ENCODE measurements at places on chromosomes 6 and 20. TPM values are rescaled to one million over a fixed set of nuclear protein-coding genes. Genes with fewer than 3 reads are reported as not detected.

DNA sequence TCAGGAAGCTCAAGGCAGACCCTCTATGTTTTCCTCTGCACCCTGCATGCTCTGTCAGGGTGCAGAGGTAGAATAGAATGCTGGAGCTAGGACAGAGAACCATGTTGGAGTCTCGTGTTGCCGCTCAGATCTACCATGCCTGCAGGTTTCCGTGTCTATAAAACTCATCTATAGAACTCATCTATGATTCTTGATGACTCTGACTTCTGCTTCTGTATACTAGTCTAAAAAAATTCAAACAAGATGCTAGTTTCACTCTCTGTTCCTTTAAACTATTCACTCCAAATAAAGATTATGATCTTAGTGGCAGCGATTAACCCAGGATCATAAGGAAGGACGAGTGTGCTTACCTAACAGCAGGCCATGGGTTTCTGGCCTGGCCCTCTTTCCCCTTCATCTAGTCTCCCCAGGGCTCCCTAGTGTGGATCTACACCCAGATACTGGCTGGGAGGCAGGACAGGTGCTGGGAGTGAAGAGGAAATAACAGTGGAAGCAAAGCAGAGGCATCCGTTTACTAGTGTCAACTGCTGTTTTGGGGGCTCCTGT lies 162.7 kb upstream of the SUPT3H start:
- DNase-seq, result no peak

DNA sequence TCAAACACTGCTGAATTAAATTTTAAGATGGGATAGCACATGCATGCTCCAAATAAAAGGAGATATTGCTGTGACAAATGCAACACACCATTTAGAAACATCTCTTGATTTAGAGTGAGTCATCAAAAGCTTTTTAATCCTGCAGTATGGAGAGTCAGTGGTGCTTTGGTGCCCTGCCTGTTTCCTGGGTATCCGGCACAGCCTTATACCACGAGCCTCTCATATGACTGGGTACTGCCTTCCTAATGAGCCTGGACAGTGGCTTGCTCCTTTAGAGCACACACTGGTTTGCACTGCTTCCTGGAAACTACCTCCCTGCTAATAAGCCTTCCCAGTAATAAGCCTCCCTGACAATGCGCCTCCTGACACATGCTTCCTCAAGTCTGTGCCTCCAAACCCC lies 65.3 kb upstream of the KCNK16 start:
- no peak for DNase-seq

DNA sequence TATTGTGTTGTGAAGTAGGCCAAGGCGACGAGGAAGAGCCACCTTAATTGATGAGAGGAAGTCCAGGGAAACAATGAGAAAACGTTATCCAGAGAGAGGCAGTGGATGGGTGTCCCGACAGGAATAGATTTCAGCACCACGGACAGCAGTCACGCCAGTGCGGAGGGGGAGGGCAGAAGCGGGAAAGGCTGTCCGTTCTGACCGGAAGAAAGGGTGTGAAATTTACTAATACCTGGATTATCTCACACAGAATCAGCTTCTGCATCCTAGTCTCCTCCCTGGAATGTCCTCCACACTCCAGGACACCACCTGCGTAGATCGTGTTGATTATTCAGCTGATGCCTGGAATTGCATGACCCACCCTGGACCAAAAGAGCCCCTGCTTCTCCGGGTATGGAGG lies 7.4 kb upstream of the BPIFA3 start:
- peak; percentile 18 for DNase-seq

DNA sequence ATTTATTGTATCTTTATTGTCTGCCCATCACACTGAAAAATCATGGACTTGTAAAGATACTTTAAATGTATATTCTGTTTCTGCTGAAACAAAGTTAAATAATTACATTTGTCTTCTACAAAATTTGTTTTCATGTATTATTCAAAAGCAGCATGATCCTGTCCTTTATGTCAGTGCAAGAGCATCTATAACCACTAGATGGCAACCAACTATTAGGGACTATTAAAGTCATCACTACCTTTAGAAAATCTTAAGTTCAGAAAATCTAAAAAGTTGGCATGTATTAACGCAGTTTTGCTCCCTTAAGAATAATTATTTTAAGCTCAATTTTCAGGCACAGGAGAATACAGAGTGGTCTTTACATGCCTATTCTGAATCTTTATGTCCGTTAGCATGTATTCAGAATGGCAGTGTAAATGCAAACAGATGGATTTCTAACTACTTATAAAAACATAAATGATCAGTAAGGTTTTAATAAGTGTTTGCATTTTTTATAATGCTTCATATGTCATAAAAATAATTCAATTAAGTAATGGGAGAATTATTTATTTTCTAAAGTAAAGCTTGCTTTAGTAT lies 17.8 kb downstream of the TMEM30A start:
- no peak for DNase-seq

GRCh38 chr20:5871459-5872410 lies 78.6 kb downstream of the TRMT6 start:
- DNase-seq, result no peak

DNA sequence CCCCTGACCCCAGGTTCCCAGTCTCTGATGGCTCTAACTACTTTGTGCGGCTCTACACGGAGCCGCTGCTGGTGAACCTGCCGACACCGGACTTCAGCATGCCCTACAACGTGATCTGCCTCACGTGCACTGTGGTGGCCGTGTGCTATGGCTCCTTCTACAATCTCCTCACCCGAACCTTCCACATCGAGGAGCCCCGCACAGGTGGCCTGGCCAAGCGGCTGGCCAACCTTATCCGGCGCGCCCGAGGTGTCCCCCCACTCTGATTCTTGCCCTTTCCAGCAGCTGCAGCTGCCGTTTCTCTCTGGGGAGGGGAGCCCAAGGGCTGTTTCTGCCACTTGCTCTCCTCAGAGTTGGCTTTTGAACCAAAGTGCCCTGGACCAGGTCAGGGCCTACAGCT lies 9.6 kb downstream of the PIGT start:
- DNase-seq, result no peak

DNA sequence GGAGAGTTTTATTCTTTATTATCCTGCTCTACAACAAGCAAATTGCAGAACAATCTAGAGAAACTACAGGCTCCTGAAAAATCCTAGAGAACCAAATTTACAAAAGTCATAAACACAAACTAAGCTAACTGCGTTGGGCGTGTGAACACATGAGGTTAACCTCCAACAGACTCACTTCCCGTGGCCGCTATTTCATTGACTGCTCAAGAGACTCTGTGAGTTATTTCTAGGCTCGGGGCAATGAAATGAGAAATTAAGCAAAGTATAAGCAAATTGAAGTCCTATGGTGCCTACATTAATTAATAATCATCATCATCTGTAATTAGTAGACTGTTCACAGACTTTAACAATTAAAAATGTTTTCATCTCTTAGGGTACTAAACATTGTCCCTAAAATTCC lies 100.0 kb downstream of the MBOAT1 start:
- DNase-seq, result no peak

DNA sequence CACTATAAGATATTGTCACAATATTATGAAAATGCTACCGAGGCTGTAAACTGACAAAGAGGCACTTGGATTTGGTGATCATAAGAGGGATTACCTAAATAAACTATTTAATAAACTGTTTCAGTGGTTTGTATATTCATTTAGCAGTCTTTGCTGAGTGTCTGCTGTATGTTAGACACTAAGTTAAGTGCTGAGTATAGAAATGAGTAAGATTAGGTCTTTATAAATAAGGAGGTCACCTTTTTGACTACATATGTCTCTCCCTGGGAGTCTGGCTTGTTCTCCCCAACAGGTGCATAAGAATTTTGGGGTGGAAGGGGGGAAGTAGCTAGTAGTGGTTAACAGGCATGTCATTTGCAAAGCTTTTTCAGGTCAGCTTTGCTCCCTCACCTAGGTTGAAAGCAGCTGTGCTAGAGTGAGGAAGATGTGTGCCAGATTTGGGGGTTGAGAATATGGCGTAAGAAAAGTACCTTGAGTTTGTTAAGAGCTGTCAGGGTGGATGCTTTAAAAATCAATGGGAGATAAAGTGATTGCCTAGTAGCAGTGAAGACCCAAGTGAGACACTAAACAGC lies 246.3 kb downstream of the ZFAND3 start:
- DNase-seq, result no peak

GRCh38 chr6:51949526-51949925 lies 137.9 kb downstream of the PKHD1 start:
- no peak for DNase-seq

- DNase-seq, result no peak
Observed at GRCh38 chr6:119426619-119427018, 77.1 kb upstream of the MAN1A1 start.

DNA sequence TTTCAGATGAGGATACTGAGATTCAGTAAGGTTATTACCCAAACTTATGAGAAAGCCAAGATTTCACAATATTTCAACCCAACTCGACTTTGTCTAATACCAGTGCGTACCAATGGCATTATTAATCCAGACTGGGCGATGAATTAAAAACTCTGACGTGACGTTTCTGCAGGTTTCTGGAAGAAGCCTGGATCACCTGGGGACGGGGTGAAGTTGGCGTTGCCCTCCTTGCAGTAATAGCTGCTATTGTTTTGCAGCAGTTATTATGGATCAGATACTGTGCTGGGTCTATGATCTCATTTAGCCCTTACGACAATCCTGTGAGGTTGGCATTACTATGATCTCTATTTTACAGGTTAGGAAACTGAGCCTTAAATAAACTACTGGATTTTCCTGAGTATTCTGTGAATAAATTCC lies 569 bp upstream of the CDC5L start:
- no peak for DNase-seq

- peak; percentile 26 for DNase-seq
Observed at GRCh38 chr6:34196116-34196832, 40.4 kb upstream of the HMGA1 start.

DNA sequence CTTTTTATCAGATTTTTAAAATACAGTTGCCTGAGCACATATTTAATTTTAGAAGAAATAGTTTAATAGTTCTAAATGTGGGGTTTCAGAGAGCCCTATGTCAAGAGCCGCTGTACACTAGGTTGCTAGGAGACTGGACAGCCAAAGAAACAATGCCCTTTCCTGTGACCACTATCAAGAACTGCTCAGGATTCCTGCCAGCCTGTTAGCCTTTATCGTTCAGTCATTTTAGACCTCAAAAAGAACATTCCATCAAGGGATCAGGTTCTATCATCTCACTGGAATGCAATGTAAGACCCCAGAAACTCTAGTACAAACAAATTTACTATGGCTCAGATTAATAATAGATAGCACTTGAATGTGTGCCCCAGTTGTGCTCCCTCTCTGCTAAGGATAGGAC lies 181.2 kb upstream of the CCN2 start:
- DNase-seq, result no peak

The PRSS16 gene
- 14.5 TPM for total RNA-seq

The SLC35B3 gene
- total RNA-seq, result 8.6 TPM

The DEFB115 gene
- not detected for total RNA-seq

The IL17F gene
- total RNA-seq, result not detected

The JAG1 gene
- 31.9 TPM for total RNA-seq
